Stimulated activated CD8-positive, alpha-beta memory T cell treated with anti-CD3 and anti-CD28 coated beads, Interleukin-2, amount 100 ng/mL, for 1 hour (primary cell): ENCODE measurements at places on chromosomes 12 and 14.

GRCh38 chr12:41409628-41410027 lies 221.5 kb downstream of the PDZRN4 start:
- DNase-seq: no peak

GRCh38 chr12:107967170-107967569 lies 161.9 kb upstream of the WSCD2 start:
- no peak for DNase-seq

DNA sequence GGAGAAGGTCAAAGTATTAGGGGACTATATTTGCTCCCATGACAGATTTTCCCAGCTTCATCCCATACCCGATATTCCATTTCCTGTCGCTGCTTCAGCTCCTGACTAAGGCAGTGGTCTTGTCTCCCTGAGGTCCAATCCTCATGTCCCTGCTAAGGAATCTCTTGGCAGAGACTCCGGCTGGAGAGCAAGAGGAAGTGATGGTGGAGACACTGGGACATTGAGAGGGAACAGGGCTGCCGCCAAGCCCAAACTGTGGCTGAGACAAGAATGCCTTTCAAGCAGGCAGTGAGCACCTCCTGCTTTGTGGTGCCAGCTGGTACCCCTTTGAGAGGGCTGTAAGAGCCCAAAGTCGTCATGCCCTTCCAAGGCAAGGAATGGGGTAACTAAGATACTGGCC lies 5.5 kb downstream of the SP7 start:
- no peak for DNase-seq

DNA sequence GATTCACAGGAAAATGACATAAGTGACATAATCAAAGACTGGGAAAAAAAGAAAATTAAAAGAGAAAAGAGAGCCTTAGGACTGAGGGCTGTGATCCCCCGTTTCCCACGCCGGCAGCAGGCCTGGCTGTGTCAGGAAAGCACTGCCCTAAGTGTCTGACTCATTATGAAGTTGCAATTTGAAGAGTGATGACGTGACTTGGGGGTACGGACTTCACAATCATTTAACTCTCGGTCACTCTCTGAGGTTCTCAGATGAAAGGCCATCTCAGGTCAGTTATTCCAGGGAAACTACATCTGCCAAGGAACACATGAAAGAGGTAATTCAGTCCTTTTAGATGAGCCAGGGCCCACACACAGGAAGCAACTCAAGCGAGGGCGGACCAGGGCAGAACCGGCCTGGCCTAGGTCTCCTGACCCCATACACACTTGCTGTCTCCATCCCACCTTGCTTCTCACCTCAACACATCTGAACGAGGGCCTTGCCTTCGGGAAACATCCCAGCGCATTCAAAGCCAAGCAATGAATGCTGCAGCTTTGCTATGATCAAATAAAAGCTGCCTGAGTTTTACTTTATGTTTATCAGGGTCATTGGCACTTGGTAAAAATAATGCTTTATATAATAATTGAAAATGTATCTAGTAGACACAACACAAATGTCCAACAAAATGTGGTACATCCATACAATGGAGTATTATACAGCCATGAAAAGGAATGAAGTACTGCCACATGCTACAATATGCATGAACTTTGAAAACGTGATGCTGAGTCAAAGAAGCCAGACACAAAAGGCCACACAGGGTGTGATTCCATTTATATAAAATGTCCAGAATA lies 2.7 kb downstream of the SSH1 start:
- no peak for DNase-seq

- DNase-seq: no peak
These were observed 172.0 kb upstream of the FRMD6 start for GRCh38 chr14:51479584-51480325.

DNA sequence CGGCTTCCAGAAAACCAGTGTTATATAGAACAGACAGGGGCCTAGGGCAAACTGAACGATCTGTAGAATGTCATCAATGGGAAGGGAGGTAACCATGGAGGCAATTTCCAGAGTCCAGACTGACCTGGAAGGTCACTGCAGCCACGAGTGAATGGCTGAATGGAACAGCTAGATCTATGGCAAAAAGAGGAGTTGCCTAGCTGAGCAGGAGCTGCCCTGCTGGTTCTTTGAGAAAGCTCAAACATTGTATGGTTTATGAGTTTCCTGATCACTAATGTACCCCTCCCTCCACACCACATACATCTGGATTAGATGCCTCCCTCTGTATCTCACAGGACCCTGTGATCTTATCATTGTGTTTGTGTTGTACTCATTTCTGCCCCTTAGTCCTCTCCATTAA lies 1.0 kb upstream of the RERG start:
- no peak for DNase-seq
